Gastrocnemius medialis (tissue), 4 donors: ENCODE measurements at places on chromosomes 2 and 18.

GRCh38 chr2:39805936-39806608 lies 27.0 kb upstream of the THUMPD2 start:
- no peak for DNase-seq

- no peak for DNase-seq
Observed at GRCh38 chr2:159063677-159064076, 95.2 kb downstream of the TANC1 start.

DNA sequence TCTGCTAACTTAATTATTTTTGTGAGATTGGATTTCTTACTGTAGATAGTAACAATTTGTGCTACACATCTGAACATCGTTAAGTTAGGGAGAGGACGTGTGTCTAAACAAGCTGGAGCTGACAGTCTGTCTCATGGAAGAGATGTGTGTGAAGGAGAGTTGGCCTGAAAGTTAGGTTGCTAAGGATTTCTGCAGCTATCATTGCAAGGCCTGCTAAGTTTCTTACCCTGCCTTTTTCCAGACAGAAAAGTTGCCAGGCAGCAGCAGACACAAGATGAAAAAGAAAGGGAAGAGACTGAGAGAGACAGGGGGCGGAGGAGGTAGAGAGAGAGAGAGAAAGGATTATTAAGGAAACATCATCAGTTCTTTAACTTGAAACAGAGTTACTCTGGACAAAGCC lies 4.1 kb upstream of the LRP1B start:
- no peak for DNase-seq

GRCh38 chr2:136362676-136363390 lies 244.9 kb upstream of the CXCR4 start:
- DNase-seq, result no peak

- no peak for DNase-seq
Observed at GRCh38 chr18:57210107-57210715, 63.3 kb downstream of the BOD1L2 start.

GRCh38 chr2:10908195-10908594 lies 3.5 kb upstream of the KCNF1 start:
- DNase-seq, result no peak

- DNase-seq, result no peak
Observed at GRCh38 chr18:79823120-79823519, 25.4 kb downstream of the KCNG2 start.

DNA sequence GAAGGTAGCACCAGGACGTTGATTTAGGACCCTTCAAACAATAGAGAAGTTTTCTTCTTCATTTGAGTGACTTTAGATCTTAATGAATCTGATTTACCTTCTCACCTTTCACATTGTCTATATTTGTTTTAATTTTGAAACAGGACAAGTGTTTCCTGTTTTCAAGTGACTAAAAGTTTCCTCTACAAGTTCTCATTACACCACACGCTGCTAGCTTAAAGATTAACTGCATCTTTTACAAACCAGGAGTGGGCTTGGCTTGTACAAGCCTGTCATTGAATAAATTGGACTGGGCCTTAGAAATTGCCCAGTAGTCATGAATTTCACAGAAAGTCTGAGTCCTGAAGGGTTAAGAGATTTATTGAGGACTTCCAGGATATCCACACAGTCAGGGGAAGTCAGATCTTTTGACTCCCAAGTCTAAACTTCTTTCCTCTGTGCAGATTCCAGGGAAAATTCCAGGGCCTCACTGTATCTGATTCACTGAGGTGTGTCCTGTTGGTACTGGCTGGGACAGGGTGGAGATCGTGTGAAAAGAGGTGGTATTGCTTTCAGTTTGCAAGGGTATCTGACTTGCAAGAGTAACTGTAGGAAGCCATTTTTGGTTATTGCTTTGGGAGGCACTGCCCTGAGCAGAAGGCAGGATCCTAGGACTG lies 3.4 kb downstream of the SGPP2 start:
- no peak for DNase-seq
